Naive thymus-derived CD8-positive, alpha-beta T cell (primary cell): ENCODE measurements at places on chromosomes 11 and 22. TPM values are rescaled to one million over a fixed set of nuclear protein-coding genes. Genes with fewer than 3 reads are reported as not detected.

DNA sequence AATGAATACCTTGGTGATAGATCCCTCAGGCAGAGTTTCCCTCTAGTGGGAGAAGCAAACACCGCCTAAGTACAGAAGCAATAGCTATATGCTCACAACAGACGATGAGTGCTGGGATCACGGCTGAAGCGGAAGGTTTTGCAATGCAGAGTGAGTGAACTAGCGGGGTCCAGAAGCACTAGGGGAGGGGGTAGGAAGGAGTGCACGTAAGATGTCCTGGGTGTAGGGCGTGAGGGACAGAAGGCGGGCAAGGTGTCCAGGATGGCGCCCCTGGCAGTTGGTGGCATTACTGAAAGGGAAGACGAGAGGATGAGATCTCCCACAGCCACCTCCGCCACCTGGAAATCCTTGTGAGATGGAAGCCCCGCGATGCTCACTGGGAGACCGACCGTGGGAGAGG, 81.0 kb downstream of the ETS1 start:
- H3K27me3 ChIP-seq = no peaks in the 10 kb centered on the region
- H3K4me1 ChIP-seq = peaks cover 100% of the 10 kb centered on the region
- peak overlapping the region; percentile 98 for H3K4me3 ChIP-seq
- H3K36me3 ChIP-seq = peaks cover 83% of the 10 kb centered on the region

GRCh38 chr11:22508665-22509064, 117.0 kb downstream of the FANCF start:
- peaks cover 19% of the 10 kb centered on the region for H3K27me3 ChIP-seq
- no peak overlapping the region for H3K27ac ChIP-seq
- H3K36me3 ChIP-seq = no peaks in the 10 kb centered on the region
- no peak for DNase-seq

GRCh38 chr11:3840004-3840869, 522 bp downstream of the RHOG start:
- DNase-seq = peak; percentile 60
- peaks cover 33% of the 10 kb centered on the region for H3K4me1 ChIP-seq
- H3K4me3 ChIP-seq = peak overlapping the region; percentile 85
- peak overlapping the region; percentile 99 for H3K27ac ChIP-seq

- H3K4me1 ChIP-seq = peaks cover 7% of the 10 kb centered on the region
- no peak overlapping the region for H3K27ac ChIP-seq
- peaks cover 12% of the 10 kb centered on the region for H3K27me3 ChIP-seq
- no peak overlapping the region for H3K4me3 ChIP-seq
These were observed 29.3 kb downstream of the LINC01488 start for GRCh38 chr11:69510471-69511357.

DNA sequence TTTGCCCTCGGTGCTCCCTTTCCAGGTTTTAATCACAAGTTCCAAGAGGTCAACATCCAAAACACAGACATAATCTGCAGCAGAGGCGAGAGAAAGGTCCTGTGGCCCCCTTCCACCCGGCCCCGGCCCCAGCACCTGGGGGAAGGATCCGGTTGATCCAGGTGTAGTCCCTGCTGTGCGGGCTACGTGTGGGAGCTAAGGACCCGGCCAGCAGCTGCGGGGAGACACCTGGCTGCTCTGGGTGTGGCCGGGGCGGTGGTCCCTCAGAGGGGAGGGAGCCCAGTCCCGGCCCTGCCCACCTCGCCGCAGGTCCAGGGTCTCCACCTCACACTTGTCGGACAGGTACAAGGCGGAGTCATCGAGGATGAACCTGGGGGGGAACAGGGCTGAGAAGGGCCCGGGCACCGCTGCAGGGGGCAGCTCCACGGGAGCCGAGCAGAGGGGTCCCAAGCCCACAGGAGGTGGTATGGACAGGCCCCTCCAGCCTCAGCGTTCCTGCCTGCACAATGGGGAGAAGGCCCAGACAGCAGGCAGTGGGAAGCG, 13.6 kb downstream of the ATG2A start:
- H3K4me3 ChIP-seq = no peak overlapping the region
- H3K36me3 ChIP-seq = peaks cover 55% of the 10 kb centered on the region
- no peaks in the 10 kb centered on the region for H3K27me3 ChIP-seq
- DNase-seq = no peak

The RIBC2 gene
- not detected for total RNA-seq

The DNAJB13 gene
- total RNA-seq = 0.60 TPM

The TNNT3 gene
- total RNA-seq = 28.0 TPM

DNA sequence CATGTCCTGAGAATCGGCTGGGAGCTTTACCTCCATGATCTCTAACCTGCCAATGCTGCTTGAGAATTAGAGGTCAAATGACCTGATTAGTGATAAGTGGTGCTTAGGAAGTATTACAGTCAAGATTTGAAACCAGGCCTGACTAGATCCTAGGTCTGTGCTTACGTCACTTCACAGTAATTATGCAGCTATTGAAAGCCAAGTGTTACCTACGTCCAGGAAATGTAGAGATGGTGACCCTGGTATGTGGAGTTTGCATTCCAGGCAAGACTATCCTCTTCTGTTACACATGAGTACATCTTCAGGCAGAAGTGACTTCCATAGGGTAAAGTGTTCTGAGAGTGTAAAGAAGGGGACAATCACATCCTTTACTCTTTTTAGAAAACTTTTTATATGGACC, 530.4 kb upstream of the TENM4 start:
- no peaks in the 10 kb centered on the region for H3K27me3 ChIP-seq
- no peaks in the 10 kb centered on the region for H3K4me1 ChIP-seq
- no peak overlapping the region for H3K4me3 ChIP-seq
- no peak for DNase-seq

DNA sequence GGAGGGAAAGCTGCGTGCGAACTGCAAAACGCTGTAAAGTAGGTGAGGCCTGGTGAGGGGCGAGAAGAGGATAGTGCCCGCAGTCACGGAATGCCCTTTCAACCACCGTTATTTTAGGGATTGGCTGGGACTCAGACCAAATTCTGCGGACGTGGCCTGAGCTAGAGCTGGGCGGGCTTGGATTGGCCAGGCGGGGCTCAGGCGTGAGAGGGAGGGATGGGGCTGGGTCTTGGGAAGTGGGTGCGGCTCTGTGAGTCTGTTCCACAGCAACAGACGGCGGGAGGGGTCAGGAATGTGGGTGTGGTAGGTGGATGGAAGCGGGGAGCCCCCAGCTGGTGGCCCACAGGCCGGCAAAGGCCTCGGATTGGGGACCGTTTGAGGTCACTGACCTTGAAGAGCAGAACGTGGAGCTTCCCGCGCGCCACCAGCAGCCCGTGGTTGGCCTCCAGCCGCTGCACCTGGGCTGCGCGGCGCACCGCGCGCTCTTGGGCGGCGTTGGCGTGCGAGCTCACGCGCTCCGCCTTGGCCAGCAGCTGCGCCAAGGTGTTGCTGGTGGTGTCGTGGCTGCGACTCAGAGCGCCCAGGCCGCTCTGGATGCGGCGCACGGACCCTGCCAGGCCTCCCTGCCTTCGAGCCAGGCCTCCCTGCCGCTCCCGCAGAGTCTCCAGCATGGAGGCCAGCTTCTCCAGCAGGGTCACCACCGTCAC, 444 bp downstream of the CAVIN3 start:
- no peak overlapping the region for H3K4me3 ChIP-seq
- H3K4me1 ChIP-seq = peaks cover 8% of the 10 kb centered on the region
- no peak overlapping the region for H3K27ac ChIP-seq
- peaks cover 59% of the 10 kb centered on the region for H3K27me3 ChIP-seq
- H3K36me3 ChIP-seq = no peaks in the 10 kb centered on the region

DNA sequence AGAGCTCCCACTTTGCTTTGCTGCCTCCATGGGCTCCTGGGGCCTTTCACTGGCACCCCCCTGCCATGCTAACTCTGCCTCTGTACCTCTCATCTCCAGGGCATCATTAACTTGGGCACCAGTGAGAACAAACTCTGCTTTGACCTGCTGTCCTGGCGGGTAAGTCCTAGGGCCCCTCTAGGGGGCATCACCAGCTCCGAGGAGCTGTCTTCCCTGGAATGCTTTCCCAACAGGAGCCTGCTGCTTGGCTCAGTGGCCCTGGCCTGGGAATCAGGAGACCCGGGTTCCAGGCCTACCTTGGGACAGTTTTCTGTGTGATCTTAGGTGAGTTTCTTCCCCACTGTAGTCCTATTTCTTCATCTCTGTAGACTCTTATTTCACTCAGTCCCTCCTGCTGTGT, 5.1 kb downstream of the ACCS start:
- no peak overlapping the region for H3K27ac ChIP-seq
- H3K27me3 ChIP-seq = no peaks in the 10 kb centered on the region
- H3K4me3 ChIP-seq = no peak overlapping the region
